A549 treated with GW870086 at 1 μM for 4 hours (cell line): ENCODE measurements at places on chromosomes 3 and 15. TPM values are rescaled to one million over a fixed set of nuclear protein-coding genes. Genes with fewer than 3 reads are reported as not detected.

The DPP8 gene
- 17.4 to 30.0 TPM (median 27.5 TPM) in 5 replicates for total RNA-seq

The CCDC54 gene
- total RNA-seq: not detected in 5 replicates

The SLC9C1 gene
- not detected in 5 replicates for total RNA-seq

The ISLR gene
- total RNA-seq: 0.33 to 0.60 TPM (median 0.43 TPM) in 5 replicates

The ANKRD63 gene
- 0.25 to 0.41 TPM (median 0.37 TPM) in 5 replicates for total RNA-seq

The PLSCR2 gene
- total RNA-seq: not detected in 5 replicates

The SEMA3F gene
- total RNA-seq: 10.1 to 16.4 TPM (median 15.0 TPM) in 5 replicates

The MESP2 gene
- total RNA-seq: 0.30 to 0.47 TPM (median 0.41 TPM) in 5 replicates

The HOMER2 gene
- total RNA-seq: 12.2 to 14.1 TPM (median 12.8 TPM) in 5 replicates

The FAM131A gene
- total RNA-seq: 9.1 to 12.0 TPM (median 11.5 TPM) in 5 replicates

The ADAMTS9 gene
- total RNA-seq: 0.42 to 0.87 TPM (median 0.53 TPM) in 5 replicates

The LSAMP gene
- total RNA-seq: 0.06 to 0.62 TPM (median 0.20 TPM) in 5 replicates

The WNT5A gene
- total RNA-seq: 0.42 to 1.1 TPM (median 0.74 TPM) in 5 replicates

The SCG3 gene
- 0.07 to 0.08 TPM in 2 of 5 replicates, not detected in the others for total RNA-seq

The KBTBD13 gene
- total RNA-seq: not detected in 5 replicates

The IL5RA gene
- 0.10 TPM in 1 of 5 replicates, not detected in the others for total RNA-seq

The CHRM5 gene
- 0.06 TPM in 1 of 5 replicates, not detected in the others for total RNA-seq

The DAZL gene
- total RNA-seq: not detected in 5 replicates

The TRAT1 gene
- total RNA-seq: not detected in 5 replicates

The IQCH gene
- total RNA-seq: 1.1 to 2.3 TPM (median 1.3 TPM) in 5 replicates

The ZNF774 gene
- 0.58 to 1.5 TPM (median 1.2 TPM) in 5 replicates for total RNA-seq

The FBLN2 gene
- 1.6 to 3.4 TPM (median 2.2 TPM) in 5 replicates for total RNA-seq

The SUCNR1 gene
- 0.06 to 0.15 TPM (median 0.10 TPM) in 5 replicates for total RNA-seq

The TRIM42 gene
- not detected in 5 replicates for total RNA-seq

The ASB14 gene
- total RNA-seq: not detected in 5 replicates

The KLHL40 gene
- not detected in 5 replicates for total RNA-seq

The TRAIP gene
- total RNA-seq: 9.2 to 14.6 TPM (median 12.7 TPM) in 5 replicates

The ADGRG7 gene
- total RNA-seq: not detected in 5 replicates

The IL16 gene
- 0.21 TPM in 1 of 5 replicates, not detected in the others for total RNA-seq

The ACVR2B gene
- total RNA-seq: 1.6 to 2.7 TPM (median 2.6 TPM) in 5 replicates

The B3GNT5 gene
- total RNA-seq: 12.7 to 17.8 TPM (median 16.2 TPM) in 5 replicates

The NUDT16 gene
- total RNA-seq: 5.8 to 7.4 TPM (median 7.2 TPM) in 5 replicates

The FHIT gene
- total RNA-seq: 0.42 to 1.6 TPM (median 1.1 TPM) in 4 of 5 replicates, not detected in the other

The CSTA gene
- total RNA-seq: 0.43 to 2.0 TPM (median 0.81 TPM) in 5 replicates

The ATP8B4 gene
- total RNA-seq: 0.57 to 1.4 TPM (median 0.63 TPM) in 5 replicates

The ZNF660 gene
- not detected in 5 replicates for total RNA-seq
